ENCODE measurements at places on chromosomes 16 and 17. TPM values are rescaled to one million over a fixed set of nuclear protein-coding genes. Genes with fewer than 3 reads are reported as not detected.

Gene ALKBH5
- total RNA-seq: 103 TPM

Gene TMEM235
- not detected for total RNA-seq

Gene SYCE1L
- 7.8 TPM for total RNA-seq

Gene EME2
- 12.7 TPM for total RNA-seq

Gene CDH5
- not detected for total RNA-seq

Gene MMP2
- 36.7 TPM for total RNA-seq

Gene CLEC18A
- total RNA-seq: 0.63 TPM

Gene SLC22A31
- 0.81 TPM for total RNA-seq

Gene RAI1
- 13.7 TPM for total RNA-seq

Gene CDH13
- 0.78 TPM for total RNA-seq

Gene NPTX1
- 4.2 TPM for total RNA-seq

Gene MAP2K6
- 11.9 TPM for total RNA-seq

Gene EEF2KMT
- total RNA-seq: 38.0 TPM

Gene TLCD3B
- total RNA-seq: 3.0 TPM

Gene ABAT
- 1.8 TPM for total RNA-seq

Gene SCARF1
- 7.6 TPM for total RNA-seq

Gene HOXB6
- total RNA-seq: not detected

Gene SLC35G6
- total RNA-seq: not detected

Gene PRR35
- total RNA-seq: 0.85 TPM

Gene EME1
- 21.7 TPM for total RNA-seq

Gene ITGA2B
- total RNA-seq: 11.4 TPM

Gene PDILT
- not detected for total RNA-seq

Gene RASL10B
- 13.8 TPM for total RNA-seq

Gene C16orf46
- not detected for total RNA-seq

Gene CD300E
- total RNA-seq: not detected

Gene HSPB9
- total RNA-seq: 0.22 TPM

Gene BIRC5
- total RNA-seq: 152 TPM

Gene SOX9
- total RNA-seq: 0.38 TPM
